HFFc6 (cell line): ENCODE measurements at places on chromosomes 2 and 18. TPM values are rescaled to one million over a fixed set of nuclear protein-coding genes. Genes with fewer than 3 reads are reported as not detected.

The FHL2 gene
- 227 to 281 TPM (median 238 TPM) in 3 replicates for total RNA-seq

DNA sequence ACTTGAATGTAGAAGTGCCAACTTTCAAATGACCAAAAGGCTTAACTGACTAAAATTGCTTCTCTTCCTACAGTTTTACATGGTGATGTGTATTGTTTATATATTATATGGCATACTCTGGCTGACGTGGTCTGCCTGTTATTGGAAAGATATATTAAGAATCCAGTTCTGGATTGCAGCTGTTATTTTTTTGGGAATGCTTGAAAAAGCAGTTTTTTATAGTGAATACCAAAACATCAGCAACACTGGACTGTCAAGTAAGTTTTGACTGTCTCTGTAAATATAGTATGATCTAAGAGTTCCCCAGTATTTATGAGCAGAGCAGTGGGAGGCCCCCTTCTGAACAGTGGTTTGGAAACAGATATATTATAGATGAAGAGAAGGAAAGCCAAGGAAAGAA lies 26.2 kb downstream of the TMEM87B start:
- H3K27ac ChIP-seq, result peak overlapping the region; percentile 30; the same call in 1 of the 2 replicates
- DNase-seq, result no peak
- H3K36me3 ChIP-seq, result peaks cover 75% of the 10 kb centered on the region
- H3K4me3 ChIP-seq, result no peak overlapping the region

GRCh38 chr2:47083886-47084687 lies 71.0 kb downstream of the STPG4 start:
- H3K4me1 ChIP-seq, result peaks cover 36% of the 10 kb centered on the region
- H3K4me3 ChIP-seq, result no peak overlapping the region
- H3K27me3 ChIP-seq, result peaks cover 3% of the 10 kb centered on the region
- no peak for DNase-seq
- H3K36me3 ChIP-seq, result no peaks in the 10 kb centered on the region
- no peak overlapping the region; the same call in 1 of the 2 replicates for H3K27ac ChIP-seq

DNA sequence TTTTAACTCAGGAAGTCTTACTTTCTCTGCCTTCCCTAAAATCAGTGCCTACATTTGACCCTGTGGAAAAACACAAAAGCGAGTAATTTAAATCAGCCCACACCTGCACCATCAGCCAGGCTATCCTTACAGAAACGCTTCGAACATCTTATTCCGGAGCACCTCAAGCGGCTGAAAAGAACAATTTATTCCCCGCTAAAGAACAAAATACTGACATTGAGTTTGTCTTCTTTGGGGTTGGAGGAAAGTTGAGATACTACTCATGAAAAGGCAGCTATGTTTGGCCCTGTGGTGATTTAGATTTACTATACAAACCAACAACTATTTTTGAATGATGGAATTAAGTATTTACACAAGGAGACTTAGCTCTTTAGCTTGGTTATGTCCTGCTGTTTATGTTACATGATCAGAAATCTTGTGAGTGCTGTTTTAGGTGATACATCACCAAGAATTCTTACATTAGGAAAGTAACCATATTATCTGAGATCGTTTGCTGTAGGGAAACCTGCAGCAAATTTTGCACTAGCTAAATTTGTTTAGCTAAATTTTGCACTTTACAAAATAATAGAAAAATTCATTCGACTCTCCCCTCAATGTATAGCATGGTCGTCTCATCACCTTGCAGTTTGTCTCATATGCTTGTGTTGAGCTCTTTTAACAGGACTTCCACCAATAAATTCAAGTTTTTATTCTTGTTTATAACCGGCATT lies 158.8 kb upstream of the SIX2 start:
- H3K27me3 ChIP-seq, result peaks cover 38% of the 10 kb centered on the region
- H3K4me3 ChIP-seq, result no peak overlapping the region
- H3K4me1 ChIP-seq, result peaks cover 10% of the 10 kb centered on the region
- H3K36me3 ChIP-seq, result no peaks in the 10 kb centered on the region
- no peak overlapping the region for H3K27ac ChIP-seq

GRCh38 chr2:210224941-210225672 lies at the start of gene ACADL:
TSS of gene ACADL (minus strand) at chr2:210225447. CDS start at chr2:210225263, 184 bp downstream.
- no peak within 1 kb of the TSS for H3K27ac ChIP-seq
- peaks cover 4% of the 10 kb centered on the region for H3K27me3 ChIP-seq
- H3K4me1 ChIP-seq, result no peaks in the 10 kb centered on the region
- H3K36me3 ChIP-seq, result no peaks in the 10 kb centered on the region
- H3K4me3 ChIP-seq, result no peak within 1 kb of the TSS

DNA sequence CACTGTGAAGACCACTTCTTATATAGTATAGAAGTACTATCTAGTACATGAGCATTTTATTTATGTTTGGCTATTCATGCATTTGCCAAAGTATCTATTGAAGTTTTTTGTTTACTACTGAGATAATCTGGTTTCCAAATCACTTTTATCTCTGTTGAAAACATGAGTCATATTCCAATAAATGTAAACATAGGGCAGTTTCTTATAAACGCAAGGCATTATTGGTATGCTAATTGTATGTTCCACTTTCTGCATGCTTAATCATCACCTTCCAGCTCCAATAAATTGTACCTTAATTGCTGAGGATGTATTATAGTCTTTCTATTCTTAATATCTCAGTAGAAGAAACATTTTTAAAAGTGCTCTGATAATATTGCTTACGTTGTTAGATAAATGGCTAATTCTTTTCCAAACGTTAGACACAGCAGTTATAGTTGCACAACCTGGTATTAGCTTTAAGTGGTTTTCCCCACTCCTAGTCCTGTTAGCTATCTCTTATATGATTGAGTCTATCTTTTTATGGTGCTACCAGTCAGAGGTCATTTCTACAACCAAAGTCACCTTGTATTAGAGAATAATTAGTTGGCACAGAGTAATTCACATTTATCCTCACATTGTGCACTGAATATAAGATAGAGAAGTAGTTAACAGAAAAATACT lies 17.2 kb downstream of the ITGA4 start:
- H3K27ac ChIP-seq, result no peak overlapping the region
- H3K36me3 ChIP-seq, result peaks cover 23% of the 10 kb centered on the region
- DNase-seq, result no peak

GRCh38 chr18:48295586-48296311 lies 113.4 kb downstream of the ZBTB7C start:
- H3K36me3 ChIP-seq, result no peaks in the 10 kb centered on the region
- H3K4me1 ChIP-seq, result peaks cover 12% of the 10 kb centered on the region
- H3K27ac ChIP-seq, result no peak overlapping the region
- H3K4me3 ChIP-seq, result no peak overlapping the region
- H3K27me3 ChIP-seq, result peaks cover 25% of the 10 kb centered on the region

DNA sequence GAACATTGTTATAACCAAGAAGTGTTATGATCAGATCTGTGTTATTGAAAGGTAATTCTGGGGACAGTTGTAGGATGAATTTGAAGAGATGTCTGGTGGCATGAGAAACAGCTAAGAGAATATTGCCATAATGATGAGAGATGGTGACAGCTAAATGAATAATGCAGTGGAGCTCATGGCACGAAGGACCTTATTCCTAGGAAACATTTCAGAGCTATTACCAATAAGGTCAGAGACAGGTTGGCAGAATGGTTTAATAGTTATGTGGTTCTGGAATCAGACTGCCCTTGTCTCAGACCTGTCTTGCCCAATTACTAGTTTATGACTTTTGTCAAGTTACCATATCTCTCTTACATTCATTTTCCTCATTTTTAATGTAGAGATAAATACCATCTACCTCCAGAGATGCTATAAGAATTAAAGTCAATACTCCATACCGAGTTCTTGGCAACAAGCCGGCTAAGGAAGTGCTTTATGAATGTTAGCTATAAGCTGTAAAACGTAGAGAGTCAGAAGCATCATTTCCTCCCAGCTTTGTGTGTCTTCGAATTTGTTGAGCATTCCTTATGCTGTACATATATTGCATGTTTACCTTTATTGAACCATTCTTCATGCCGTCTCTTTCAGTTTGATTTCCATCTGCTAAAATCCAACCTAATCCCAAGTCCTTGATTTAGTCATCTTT lies 73.6 kb upstream of the COL5A2 start:
- peak; percentile 36 for DNase-seq
- H3K4me3 ChIP-seq, result peak overlapping the region; percentile 24; the same call in 1 of the 2 replicates
- H3K4me1 ChIP-seq, result peaks cover 40% of the 10 kb centered on the region
- H3K27ac ChIP-seq, result peak overlapping the region; percentile 73
- H3K36me3 ChIP-seq, result no peaks in the 10 kb centered on the region
